ENCODE measurements at places on chromosomes 16 and 17. TPM values are rescaled to one million over a fixed set of nuclear protein-coding genes. Genes with fewer than 3 reads are reported as not detected.

The KRTAP4-1 gene
- total RNA-seq: 0.25 TPM

The CASKIN1 gene
- total RNA-seq: 0.56 TPM

The DLX4 gene
- 1.7 TPM for total RNA-seq

The SEC14L5 gene
- 0.04 TPM for total RNA-seq

The ABCA10 gene
- 0.08 TPM for total RNA-seq

The SNX11 gene
- total RNA-seq: 28.8 TPM

The LCAT gene
- total RNA-seq: 12.2 TPM

The NPIPA7 gene
- total RNA-seq: 12.3 TPM

The C16orf96 gene
- not detected for total RNA-seq

The TNFRSF17 gene
- total RNA-seq: not detected

The HIGD1B gene
- total RNA-seq: not detected

The KRT31 gene
- total RNA-seq: not detected

The KRTAP2-2 gene
- not detected for total RNA-seq

The CNTNAP1 gene
- total RNA-seq: 7.4 TPM
